Nasal cavity respiratory epithelium epithelial cell of viscerocranial mucosa (primary cell): ENCODE measurements at places on chromosomes 7 and 10. TPM values are rescaled to one million over a fixed set of nuclear protein-coding genes. Genes with fewer than 3 reads are reported as not detected.

The RBP3 gene
- not detected in 2 replicates for total RNA-seq

The MYL10 gene
- not detected in 2 replicates for total RNA-seq

The NYAP1 gene
- total RNA-seq, result 0.34 and 0.64 TPM in 2 replicates

The KIF11 gene
- total RNA-seq, result 1.4 and 1.7 TPM in 2 replicates

The WASHC2A gene
- 34.9 and 54.4 TPM in 2 replicates for total RNA-seq

The CRCP gene
- total RNA-seq, result 47.0 and 47.8 TPM in 2 replicates

The VAX1 gene
- under 0.01 TPM in 1 of 2 replicates, not detected in the other for total RNA-seq

The NRBF2 gene
- total RNA-seq, result 59.7 and 71.4 TPM in 2 replicates

The CALML5 gene
- 2.3 and 2.7 TPM in 2 replicates for total RNA-seq

The ENTPD7 gene
- total RNA-seq, result 24.6 and 37.3 TPM in 2 replicates

The SPDYE8 gene
- not detected in 2 replicates for total RNA-seq

The GPR37 gene
- total RNA-seq, result 1.0 and 2.9 TPM in 2 replicates

The KIAA1549 gene
- under 0.01 and 2.2 TPM in 2 replicates for total RNA-seq

The MPP7 gene
- 13.7 and 23.0 TPM in 2 replicates for total RNA-seq

The GIMAP1 gene
- not detected in 2 replicates for total RNA-seq

The TAS2R3 gene
- total RNA-seq, result 1.0 and 7.8 TPM in 2 replicates

The NUDT13 gene
- total RNA-seq, result 0.34 and 1.3 TPM in 2 replicates

The SMKR1 gene
- 0.43 and 2.4 TPM in 2 replicates for total RNA-seq

The LOXL4 gene
- 2.0 TPM in 1 of 2 replicates, not detected in the other for total RNA-seq

The DNAJB6 gene
- total RNA-seq, result 117 and 183 TPM in 2 replicates

The DPY19L1 gene
- 11.3 and 15.9 TPM in 2 replicates for total RNA-seq
